GOT3 (cell line): ENCODE measurements at places on chromosomes 5 and 9.

DNA sequence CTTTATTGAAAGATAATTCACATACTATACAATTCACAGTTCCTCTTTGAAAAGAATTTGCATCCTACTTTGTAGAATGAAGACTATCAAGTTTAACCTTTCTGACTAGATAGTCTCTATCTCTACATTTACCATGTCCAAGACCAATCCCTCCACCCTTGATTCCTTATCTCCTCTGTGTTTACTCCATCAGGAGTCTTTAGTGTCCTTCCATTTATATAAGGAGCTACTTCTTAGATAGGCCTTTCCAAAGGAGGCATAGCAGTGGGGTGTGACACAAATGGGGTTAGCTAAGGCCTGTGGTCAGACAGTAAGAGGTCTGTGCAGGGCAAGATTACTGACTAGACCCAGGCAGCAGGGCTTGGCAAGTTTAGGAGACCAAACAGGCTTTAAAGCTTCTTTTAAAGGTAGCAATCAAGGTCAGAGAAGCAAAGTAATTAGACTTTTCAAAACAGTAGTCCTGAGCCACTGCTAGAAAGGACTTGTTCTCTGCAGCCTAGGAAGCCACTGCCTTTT is 11.1 kb upstream of the DMXL1 start:
- DNase-seq = no peak

DNA sequence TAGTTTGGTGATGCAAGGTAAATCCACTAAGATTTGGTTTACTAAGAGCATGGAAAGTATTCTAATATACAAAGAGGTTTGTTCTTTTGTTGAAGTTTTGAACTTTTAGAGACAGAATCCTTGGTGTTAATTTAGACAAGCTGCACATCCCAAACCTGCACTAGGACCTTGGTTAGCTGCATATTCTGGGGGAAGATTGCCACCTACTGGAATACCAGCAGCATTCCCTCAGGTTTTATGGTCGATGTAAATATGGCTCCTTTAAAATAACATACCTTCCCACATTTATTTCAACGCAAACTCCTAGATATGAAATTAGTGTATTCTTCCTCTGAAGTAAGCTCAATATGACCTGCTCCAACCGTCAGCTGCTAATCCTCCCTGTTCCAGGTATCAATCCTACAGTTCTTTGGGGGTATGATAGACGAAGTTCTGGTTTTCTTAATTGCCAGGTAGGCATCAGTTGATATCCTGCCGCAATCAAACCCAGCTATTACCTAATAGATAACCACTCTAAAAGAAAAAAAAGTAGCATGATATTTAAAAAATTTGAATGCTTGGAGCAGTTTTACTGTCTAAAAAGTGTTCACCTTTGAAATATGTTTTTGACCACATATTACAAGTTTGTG is 624.1 kb downstream of the ISL1 start:
- DNase-seq = no peak

- DNase-seq = no peak
Observed at GRCh38 chr5:17190242-17190778, 27.1 kb upstream of the BASP1 start.

GRCh38 chr5:60611099-60611740 is 88.7 kb downstream of the DEPDC1B start:
- no peak for DNase-seq

GRCh38 chr9:21322911-21323461 is 12.2 kb downstream of the KLHL9 start:
- no peak for DNase-seq

DNA sequence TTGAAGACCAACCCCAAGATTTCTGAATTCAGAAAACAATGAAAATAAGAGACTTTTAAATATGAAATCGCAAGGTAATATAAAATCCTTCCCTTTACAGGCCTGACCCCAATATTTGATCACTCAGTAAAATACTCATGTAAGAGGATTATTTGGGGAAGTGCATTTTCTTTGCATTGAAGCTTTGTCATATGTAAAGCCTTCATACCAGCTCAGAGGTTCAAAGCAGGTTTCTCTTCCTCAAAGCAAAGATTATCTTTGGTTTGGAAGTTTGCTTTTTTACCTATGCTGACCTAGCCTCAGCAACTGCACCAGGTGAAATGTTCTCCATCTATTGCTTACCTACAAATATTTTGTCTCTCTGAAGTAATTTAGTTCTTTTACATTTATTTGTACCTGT is 106.5 kb upstream of the PARP8 start:
- no peak for DNase-seq

- DNase-seq = no peak
Observed at GRCh38 chr5:26645659-26646058, 392.7 kb downstream of the CDH9 start.

DNA sequence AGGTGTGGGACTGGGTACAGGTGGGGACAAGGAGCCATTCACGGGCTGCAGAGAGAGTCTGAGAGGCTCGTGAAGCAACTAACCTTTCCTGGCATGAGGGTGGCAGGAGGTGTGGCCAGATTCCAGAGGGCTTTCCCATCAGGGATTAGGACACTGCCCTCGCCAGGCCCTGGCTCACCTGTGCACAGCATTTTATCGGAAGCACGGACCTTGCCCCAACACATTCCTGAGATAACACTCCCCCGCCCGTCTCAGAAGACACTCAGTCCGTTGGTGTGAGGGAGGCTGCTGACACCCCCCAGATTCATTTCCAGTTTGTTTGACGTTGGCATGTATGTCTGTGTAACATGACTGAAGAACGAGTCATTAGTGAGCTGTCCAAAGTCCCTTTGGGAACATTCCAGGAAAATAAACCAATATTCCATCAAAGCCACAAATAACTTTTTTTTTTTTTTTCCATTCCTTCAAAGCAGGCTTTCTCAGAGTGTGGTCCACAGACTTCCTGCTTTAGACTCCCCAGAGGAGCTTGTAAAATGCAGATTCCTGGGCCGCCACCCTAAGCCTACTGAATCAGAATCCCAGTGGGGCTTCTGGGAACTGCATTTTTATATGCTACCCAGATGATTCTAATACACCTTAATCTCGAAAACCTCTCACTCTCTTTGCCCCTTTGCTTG is 23.4 kb downstream of the WWC1 start:
- DNase-seq = no peak

- no peak for DNase-seq
Observed at GRCh38 chr5:63085561-63085960, 506.9 kb downstream of the LRRC70 start.

DNA sequence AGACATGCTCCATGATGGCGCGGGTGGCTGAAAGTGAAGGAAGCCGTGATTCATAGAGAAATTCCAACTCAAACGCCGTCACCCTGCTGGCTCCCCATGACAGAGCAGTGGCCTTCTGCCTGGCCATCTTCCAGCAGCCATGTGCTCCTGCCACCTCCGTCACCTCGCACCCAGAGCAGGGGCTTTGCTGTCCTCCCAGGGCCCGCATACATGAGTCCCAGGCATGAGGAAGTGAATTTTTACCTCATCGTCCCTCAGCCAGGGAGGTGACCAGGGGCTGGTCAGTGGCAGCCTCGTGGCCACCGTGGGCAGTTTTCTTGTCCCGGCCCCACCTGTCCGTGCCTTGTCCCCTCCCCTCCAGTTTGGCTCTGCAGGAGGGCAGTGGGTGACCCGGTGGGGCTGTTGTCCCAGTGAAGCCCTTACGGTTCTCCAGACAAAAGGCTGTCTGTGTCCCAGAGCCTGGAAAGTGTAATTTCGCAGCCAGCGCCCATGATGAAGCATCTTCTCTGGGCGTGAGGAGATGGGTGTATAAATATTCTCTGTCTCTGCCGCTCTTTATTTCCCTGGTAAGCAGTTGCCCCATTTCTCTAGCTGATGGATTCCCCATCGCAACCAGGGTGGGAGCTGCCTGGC is 124.0 kb upstream of the LMX1B start:
- no peak for DNase-seq

- no peak for DNase-seq
Observed at GRCh38 chr5:109411627-109412026, 1.9 kb upstream of the PJA2 start.

DNA sequence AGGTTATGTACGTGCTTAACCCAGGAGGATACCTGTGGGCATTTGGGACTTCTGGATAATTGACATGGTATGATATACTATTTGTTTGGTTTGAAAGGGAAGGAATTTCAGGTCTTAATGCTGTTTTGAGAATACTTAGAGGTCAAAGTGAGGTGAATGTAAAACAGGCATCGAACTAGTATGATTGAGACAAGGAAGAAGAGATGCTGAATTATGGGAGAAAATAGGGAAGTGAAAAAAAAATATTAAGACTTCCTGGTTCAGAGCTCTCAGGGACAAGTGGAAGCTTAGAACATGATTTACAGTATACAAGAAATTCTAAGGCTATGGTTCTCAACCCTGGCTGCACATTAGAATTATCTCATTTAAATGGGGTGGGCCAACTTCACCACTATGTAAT is 115.3 kb downstream of the CD180 start:
- DNase-seq = no peak

DNA sequence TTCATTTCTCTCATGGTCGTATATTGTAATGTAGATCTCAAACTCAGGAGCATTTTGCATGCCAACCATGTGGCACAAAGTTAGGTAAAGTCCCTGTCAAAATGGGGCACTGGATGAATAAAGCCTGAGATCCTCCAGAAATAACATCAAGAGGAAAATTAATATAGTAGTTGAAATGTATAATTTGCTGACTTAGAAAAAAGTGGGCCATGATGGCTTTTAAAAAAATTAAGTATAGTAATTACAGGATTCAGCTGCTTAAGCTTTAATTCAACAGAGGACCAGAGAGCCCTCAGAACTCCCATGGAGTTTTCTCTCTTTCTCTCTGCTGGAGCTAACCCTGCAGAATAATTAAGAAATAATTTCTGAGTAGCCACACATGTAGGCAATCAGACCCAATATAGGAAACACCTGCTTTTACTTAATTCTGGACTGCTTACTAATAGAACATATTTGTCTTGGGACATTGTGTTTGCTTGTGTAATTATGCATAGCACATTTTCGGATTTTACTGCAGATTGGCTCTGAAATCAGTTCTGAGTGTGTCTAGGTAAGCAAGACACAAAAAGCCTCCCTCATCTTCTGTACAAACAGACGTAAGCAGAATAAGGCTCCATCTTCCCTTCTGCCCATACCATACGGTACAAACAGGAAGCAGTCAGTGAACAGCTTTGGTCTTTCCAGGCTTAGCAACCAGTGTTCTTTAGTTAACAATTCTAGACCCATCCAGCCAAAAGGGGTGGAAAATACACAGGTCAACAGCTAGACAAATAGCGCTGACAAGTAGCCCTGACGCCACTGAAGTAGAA is 26.5 kb upstream of the PCSK1 start:
- DNase-seq = no peak

- no peak for DNase-seq
Observed at GRCh38 chr5:92371889-92372235, 988.7 kb upstream of the ARRDC3 start.

- no peak for DNase-seq
Observed at GRCh38 chr9:105024529-105024928, 96.6 kb upstream of the ABCA1 start.

GRCh38 chr5:2374703-2375102 is 376.8 kb downstream of the IRX2 start:
- no peak for DNase-seq

DNA sequence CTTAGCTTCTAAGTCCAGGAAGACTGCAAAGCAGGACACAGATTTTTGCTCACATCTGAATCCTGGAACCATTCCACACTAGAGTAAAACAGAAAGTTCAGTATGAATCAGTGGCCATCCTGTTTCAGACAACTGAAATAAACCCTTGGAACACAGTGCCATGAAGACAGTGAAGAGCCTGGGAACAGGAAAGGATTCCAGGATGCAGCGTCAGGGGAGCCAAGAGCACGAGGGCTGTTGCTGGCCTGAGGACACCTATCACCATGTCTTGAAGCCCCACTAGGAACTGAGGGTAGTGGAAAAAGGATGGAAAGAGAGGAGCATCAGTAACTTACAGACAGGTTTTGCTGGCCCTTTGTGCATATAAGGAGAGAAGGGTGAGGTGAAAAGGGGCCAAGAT is 115.3 kb upstream of the FSTL4 start:
- DNase-seq = no peak

DNA sequence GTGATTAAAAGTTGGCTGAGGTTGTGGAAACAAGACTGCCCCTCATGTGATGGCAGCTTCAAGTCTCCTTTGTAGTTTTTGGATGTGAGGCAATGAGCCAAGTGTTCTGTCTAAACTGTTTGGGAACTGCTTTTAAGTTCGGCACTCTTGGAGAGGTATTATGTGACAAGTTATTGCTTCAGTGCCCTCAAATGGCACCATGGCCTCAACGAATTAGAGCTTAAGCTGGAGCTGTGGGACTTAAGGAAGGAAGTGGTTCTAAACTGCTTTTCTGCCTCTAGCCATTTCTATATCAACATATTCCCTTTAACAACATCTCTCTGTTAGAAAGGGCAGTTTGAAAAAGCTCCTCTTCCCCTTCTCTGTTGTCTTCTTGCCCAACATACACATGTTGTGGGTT is 227.7 kb downstream of the RFK start:
- DNase-seq = no peak

DNA sequence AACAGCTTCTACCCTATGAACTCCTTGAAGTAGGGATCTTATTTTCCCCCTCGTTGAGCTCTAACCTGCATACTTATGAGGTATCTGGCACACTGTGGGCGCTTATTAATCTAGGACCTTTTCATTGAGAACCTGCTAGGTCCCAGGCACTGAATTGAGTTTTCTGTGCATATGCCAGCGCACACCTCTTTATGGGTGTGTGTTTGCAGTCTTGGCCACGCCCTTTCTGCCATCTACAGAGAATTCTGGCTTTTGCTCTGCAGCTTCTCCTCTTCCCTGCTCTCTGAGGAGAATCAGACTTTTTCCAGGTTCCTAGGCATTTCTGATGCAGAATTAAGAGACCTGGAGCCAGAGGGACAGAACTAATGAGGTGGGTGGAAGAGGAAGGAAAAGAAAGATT is 25.4 kb upstream of the SSBP2 start:
- DNase-seq = no peak

DNA sequence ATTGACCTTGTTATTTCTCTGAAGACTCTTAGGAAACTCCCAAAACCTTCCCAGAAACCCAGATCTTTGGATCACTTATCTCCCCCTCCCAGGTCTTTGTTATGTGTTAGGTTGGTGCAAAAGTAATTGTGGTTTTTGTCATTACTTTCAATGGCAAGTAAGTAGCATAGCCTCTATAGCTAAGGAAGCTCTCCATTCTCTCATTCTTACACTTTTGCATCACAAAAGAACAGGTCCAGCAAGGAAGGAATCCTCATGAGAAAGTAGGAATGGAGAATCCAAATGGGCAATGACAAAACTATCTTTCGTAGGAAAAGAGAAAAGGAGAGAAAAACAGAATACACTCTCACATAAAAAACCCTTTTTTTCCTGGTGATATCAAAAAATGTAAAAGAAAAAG is 81.3 kb upstream of the ELAVL2 start:
- no peak for DNase-seq

DNA sequence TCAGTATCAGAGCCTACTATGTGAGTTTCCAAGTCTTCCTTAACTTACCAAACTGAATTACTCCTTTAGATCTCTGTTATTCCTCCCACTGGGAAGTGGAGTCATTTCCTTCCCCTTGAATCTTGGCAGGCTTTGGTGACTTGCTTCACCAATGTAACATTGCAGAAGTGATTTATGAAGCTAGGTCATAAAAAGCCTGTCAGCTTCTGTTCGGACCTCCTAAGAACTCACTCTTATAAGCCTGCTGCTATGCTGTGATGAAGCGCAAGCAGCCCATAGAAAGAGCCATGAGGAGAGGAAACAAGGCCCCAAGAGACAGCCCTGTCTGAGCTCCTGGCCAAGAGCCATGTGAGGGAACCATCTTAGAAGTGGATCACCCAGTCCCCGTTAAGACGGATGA is 14.2 kb upstream of the FOXB2 start:
- DNase-seq = no peak
